Naive thymus-derived CD8-positive, alpha-beta T cell (primary cell): ENCODE measurements at places on chromosomes 5 and 9. TPM values are rescaled to one million over a fixed set of nuclear protein-coding genes. Genes with fewer than 3 reads are reported as not detected.

DNA sequence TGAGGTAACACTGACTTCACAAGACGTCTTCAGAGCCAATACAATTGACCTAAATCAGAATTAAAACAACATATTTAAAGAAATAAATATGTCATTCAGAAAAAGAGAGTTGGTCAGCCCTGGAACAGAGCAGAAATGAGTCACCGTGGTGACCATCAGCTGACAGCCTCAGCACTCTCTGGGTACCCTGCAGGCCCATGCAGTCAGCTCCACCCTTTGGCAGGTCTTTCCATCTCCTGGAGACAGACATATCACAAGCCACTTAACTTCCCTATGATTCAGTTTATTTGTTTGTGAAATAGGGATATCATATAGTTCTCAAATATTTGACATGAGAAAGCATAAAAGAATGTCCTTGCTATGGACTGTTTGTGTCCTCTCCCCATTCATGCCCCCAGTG is 151.6 kb upstream of the MEF2C start:
- DNase-seq, result no peak

DNA sequence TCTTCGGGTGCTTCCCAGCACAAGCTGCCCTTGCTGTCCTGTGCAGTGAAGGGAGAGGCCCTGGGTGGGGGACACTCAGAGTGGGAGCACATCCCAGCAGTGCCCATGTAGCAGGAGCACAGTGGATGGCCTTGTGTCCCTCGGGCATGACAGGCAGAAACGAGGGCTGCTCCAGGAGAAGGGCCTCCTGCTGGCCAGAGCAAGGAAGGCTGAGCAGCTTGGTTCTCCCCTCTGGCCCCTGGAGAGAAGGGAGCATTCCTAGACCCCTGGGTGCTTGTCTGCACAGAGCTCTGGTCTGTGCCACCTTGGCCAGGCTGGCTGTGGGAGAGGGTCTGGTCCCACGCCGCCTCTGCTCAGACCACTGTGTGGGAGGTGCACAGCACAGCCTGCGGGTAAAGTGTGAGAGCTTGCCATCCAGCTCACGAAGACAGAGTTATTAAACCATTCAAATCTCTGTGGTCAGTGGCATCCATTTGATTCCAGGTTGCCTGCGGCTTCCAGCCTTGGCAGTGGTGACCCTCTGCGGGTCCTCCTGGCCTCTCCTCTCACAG is 18.3 kb downstream of the FBXW5 start:
- no peak for DNase-seq

- DNase-seq, result no peak
These were observed 36.9 kb upstream of the CDK20 start for GRCh38 chr9:88011005-88011766.

GRCh38 chr9:36855448-36856315 is 178.4 kb downstream of the PAX5 start:
- DNase-seq, result peak; percentile 9

DNA sequence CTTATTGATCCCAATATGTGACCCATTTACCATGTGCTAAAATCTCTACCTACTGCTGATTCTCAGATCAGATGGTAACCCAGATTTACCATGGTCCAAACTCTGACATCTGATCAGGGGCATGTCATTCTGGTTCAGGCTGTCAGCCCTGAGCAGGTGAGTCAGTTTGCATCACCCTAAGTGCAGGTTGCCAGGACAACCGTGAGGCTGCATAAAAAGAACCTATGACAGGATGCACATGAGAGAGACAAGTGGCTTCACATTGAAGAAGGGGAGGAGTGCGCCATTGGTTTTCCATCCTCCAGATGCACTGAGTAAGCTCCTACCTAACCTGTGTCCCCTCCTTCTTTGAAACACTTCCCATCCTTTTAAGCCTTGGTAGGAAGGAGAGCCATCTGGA is 801 bp upstream of the PRSS3 start:
- DNase-seq, result no peak

FOXD4 gene
- not detected for total RNA-seq

HAVCR1 gene
- total RNA-seq, result 30.2 TPM

PCDHB13 gene
- not detected for total RNA-seq

ANKRD33B gene
- 1.2 TPM for total RNA-seq

GRCh38 chr9:35611230-35611797 is 6.3 kb downstream of the TESK1 start:
- DNase-seq, result peak; percentile 51

ANAPC2 gene
- 143 TPM for total RNA-seq

- peak; percentile 18 for DNase-seq
These were observed 764 bp downstream of the ANKRA2 start for GRCh38 chr5:73564675-73565074.

DNA sequence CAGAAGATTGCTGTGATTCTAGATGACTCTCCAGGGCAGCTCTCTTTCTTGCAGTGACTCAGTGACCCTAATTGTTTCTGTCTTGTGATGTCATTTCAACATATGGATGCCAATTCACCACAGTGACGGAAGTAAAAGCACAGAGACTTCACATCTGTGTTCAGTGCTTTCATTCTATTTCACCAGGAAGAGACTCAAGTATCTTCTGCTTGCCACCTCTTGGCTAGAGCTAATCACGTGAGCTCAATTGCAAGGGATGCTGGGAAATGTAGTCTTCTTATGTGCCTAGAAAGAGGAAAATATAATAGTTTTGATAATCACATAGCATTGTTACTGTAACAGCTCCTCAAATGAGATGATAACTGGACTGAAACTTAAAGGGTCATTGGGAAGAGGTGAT is 453.3 kb upstream of the KLF4 start:
- DNase-seq, result no peak

DNA sequence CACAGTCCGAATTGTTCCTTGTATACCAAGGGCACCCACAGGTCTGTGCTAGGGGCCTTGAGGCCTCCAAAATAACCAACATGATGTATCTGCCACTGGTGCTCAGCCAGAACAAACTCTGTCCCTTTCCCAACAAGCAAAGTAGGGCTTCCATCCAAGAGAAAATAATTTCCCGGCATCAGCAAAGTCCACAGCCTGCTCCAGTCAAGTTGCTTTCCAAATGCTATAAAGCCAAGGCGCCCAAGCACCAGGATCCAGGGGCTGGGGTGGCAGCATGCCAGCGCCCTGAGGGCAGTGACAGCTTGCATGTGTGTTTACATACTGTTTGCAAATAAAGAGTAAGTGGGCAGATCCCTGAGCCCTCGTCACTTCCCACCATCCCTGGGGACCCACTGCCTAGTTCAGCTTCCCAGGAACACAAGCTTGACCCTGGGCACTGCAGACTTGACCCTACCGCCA is 155.9 kb downstream of the ERCC6L2 start:
- DNase-seq, result no peak

- DNase-seq, result no peak
These were observed 37.0 kb downstream of the MAMDC2 start for GRCh38 chr9:70080481-70081119.

DNA sequence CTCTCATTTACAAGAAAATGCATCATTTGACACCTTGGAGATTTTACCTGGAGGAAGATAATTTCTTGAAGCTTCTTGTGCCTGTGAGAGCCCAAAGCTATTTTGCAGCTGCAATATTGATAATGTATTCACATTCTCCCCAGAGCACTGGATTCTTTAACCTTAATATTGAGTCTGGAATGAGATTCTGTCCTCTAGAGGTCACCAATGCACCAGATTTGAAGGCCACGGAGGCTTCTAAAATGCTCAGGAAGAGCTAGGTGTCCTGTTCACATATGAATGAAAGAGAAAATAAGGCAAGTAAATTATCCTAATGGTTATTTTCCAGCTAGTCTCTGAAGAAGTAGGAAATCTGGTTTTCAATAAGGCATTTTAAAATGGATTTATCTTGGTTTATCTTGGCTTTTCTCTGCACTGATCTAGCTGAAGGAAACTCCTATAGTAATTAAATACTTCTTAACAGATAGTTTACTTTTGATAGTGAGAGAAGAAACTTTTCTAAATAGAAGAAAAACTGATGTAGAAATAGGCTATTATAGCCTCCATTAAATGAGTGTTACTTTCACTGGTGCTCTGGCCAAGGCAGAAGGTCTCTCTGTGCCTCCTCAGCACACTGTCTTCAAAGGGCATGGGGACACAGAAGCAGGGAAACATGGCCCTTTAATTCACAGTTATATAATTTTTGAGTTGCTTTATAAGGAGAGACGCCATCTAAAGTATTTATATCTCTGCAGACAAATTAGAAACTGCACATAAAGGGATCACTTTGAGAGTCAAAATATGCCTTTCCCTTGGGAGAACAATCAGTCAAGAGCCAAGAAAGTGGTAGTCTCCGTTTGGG is 297.0 kb upstream of the ACTBL2 start:
- no peak for DNase-seq

GRCh38 chr5:82952326-82952725 is 124.9 kb downstream of the TMEM167A start:
- no peak for DNase-seq

DNA sequence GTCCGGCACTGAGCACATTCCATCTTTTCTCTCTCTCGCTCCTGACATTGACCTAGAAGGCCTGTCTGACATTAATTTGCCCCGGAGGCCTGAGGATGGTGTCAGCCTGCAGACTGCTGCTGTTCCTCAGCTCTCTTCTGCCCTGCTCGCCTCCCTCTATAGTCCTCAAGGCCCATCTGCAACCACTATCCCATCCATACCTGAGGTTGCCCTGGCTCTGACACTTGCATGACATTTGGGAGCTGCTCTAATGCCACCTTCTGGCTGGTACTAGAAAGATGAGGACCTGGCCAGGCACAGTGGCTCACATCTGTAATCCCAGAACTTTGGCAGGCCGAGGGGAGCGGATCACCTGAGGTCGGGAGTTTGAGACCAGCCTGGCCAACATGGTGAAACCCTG is 38.6 kb upstream of the GGTA1 start:
- no peak for DNase-seq

DNA sequence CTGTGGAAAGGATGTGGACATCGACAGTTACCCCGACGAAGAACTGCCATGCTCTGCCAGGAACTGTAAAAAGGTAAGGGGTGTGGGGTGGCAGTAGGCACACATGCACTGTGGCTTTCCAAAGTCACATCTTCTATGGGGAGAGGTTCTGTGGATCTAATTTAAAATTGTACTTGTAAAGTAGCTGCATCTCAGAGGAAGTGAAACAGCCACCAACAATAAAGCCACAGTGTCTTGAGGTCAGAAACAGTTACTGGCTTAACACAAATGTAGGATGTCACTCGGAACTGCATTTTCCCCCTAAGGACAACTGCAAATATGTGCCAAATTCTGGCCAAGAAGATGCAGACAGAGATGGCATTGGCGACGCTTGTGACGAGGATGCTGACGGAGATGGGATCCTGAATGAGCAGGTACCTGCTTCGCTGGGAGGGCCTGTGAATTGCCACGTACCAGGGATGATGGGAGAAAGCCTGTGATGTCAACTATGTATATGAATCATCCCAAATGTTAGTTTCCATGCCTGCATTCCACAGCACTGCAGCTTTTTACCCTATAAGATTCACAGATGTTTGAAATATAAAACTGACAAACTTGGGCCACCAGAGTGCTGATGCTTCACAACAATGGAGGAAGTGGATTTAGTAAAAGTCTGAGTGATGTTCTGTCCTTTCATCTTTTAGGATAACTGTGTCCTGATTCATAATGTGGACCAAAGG is 35.3 kb downstream of the THBS4 start:
- DNase-seq, result no peak

GRCh38 chr9:112233769-112234168 is 58.7 kb upstream of the SUSD1 start:
- DNase-seq, result no peak

TRPM3 gene
- total RNA-seq, result not detected
